Calu3 (cell line): ENCODE measurements at places on chromosomes 3 and 15.

GRCh38 chr3:180383332-180384020 is 218.5 kb upstream of the TTC14 start:
- no peaks in the 10 kb centered on the region for H3K36me3 ChIP-seq
- H3K4me3 ChIP-seq, result no peak overlapping the region
- no peak overlapping the region for H3K27ac ChIP-seq
- peaks cover 9% of the 10 kb centered on the region for H3K4me1 ChIP-seq
- no peaks in the 10 kb centered on the region for H3K27me3 ChIP-seq

DNA sequence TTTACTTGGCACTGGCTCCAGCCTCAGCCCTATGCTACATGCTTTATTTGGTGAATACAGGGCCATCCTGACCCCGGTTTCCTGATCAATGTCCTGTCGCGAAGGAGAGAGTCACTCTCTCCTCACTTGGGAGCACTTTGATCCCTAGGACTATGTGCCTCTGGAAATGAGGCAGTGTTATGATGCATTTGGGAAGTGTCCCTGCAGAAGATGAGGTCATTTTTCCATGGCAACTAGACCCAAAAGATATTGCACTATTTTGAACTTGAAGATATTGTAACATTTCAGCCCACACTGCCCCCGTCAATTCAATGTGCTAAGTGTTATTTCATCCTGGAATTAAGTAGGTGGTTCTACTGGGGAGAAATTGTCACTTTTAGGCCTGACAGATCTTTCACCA is 68.0 kb downstream of the LRRK1 start:
- H3K4me1 ChIP-seq, result peaks cover 20% of the 10 kb centered on the region
- DNase-seq, result no peak
- H3K36me3 ChIP-seq, result no peaks in the 10 kb centered on the region
- H3K27ac ChIP-seq, result no peak overlapping the region
- H3K4me3 ChIP-seq, result no peak overlapping the region
- H3K27me3 ChIP-seq, result no peaks in the 10 kb centered on the region

DNA sequence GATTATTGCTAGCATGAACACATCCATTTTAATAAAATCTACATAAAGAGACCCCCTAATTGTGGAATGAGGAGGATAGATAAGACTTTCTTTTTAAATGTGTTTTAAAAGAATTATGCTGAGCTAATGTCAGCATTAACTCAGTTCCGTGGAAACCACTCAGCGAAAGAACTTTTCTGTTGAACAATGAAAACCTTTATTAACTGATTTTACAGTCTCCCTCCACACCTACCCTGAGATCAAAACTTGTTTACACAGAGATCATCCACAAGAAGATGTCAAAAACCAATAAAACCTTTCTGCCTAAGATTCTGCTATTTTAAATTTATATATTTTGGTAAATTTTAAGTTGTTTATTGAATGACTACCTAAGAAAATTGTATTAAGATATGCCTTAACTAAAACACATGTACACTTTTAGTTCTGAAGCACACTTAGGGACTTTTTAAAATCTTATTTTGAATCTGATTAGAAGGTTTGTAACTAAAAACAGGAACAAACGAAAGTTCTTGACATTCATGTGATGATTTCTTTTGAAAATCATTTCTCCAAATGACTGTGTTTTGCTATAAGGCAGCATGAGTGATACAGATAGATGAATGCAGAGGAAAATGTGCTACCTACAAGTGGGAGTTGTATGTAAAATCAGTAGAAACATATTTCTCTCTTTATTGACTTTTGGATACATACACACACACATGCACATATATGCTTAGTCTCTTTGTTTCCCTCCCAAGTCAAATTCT is 369.0 kb downstream of the UNC13C start:
- no peaks in the 10 kb centered on the region for H3K4me1 ChIP-seq
- no peaks in the 10 kb centered on the region for H3K27me3 ChIP-seq
- H3K27ac ChIP-seq, result no peak overlapping the region
- H3K4me3 ChIP-seq, result no peak overlapping the region
- no peak for DNase-seq

DNA sequence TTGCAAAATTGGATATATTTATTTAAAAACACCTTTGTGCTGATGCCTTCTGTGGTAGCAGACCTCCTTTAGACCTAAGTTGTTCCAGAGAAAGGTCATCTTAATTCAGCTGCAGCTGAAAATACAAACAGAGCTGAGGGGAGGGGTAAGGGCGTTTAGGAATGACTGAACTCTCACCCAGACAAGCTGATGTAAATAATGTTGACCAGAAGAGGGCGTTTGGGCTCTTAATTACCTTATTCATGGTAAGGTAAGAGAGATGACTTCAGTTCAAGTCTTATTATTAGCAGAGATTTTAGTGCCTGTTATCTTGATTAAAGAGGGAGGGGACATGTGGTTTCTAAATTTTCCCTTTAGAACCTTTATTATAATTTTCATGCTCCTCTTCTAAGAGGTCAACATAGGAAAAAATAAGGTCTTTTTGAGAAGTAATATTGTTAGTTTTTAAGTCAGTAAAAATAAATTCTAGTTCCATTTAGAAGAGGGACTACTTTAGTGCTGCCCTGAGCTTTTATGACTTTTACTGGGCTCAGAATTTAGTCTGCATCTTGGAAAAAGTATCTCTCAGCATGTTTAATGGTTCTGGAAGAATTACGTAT is 46.3 kb downstream of the GPR171 start:
- DNase-seq, result peak; percentile 63
- H3K4me3 ChIP-seq, result no peak overlapping the region
- H3K36me3 ChIP-seq, result no peaks in the 10 kb centered on the region
- H3K27me3 ChIP-seq, result no peaks in the 10 kb centered on the region
- H3K27ac ChIP-seq, result no peak overlapping the region

DNA sequence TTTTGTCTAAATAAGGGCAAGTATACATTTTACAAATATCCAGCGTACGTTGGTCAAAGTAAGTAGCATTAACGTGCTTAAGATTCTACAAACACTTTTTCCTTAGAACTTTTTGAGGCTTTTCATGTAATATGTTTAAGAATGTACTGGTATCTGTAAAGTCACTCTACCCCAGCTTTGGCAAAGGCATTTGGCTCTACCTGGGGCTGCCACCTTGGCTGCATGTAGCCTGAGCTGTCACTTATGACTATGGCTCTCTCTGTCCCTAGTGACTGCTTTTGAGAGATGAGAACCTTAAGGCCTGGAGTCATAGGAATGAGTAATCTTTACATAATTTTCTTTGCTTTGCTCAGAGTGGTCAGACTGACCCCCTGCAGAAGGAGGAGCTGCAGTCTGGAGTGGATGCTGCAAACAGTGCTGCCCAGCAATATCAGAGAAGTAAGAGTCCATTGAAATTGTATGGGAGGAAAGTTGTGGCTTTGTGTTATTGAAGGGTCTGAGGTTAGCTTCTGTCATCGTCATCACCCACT is 61.2 kb downstream of the IQGAP1 start:
- peaks cover 54% of the 10 kb centered on the region for H3K36me3 ChIP-seq
- H3K4me1 ChIP-seq, result peaks cover 13% of the 10 kb centered on the region

DNA sequence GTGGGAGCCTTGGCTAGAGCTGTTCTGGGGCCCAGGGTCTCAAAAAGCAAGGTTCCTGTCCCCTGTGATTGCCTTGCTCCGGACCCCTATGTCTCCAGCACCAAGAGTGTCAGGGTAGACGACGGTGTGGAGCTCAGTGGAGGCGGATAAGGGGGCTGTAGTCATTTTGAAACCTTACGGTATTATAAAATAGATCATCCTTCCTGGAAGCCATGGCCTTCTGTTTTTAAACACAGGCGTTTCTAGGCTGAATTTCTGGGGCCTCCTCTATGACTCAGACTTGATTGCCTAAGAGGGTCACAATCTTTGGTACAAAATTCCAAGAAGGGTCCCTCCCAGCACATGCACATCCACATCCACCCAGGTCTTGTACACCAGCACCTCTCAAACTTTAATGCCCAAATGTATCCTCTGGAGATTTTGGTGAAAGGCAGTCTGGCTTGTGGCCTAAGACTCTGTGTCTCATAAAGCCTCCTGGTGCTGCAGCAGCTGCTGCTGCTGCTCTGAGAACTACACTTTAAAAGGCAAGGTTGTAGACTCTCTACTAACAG is 70.5 kb upstream of the XCR1 start:
- H3K27me3 ChIP-seq, result no peaks in the 10 kb centered on the region
- H3K36me3 ChIP-seq, result no peaks in the 10 kb centered on the region
- H3K4me3 ChIP-seq, result no peak overlapping the region
- H3K27ac ChIP-seq, result no peak overlapping the region
- H3K4me1 ChIP-seq, result peaks cover 23% of the 10 kb centered on the region
- DNase-seq, result no peak

DNA sequence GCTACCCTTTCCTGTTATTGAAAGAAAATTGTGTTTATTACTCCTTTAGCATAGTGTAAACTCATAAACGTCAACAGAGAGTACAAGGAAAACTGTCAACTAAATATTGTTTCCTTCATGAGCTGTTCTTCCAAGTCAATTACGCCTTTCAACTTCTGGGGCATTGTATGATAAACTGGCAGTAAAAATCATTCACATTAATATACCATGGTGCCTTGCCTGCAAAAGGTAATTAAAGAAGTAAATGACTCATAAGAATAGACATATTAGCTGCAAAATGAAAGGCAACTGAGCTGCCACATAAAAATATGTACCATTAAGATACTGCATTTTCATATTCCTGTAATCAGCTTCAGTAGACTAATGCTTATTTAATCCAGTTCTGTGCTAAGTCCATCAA is 447.3 kb downstream of the FOXP1 start:
- H3K27me3 ChIP-seq, result no peaks in the 10 kb centered on the region
- no peak overlapping the region for H3K4me3 ChIP-seq
- no peak overlapping the region for H3K27ac ChIP-seq
- peaks cover 4% of the 10 kb centered on the region for H3K36me3 ChIP-seq
- DNase-seq, result no peak

- H3K27me3 ChIP-seq, result no peaks in the 10 kb centered on the region
- no peaks in the 10 kb centered on the region for H3K36me3 ChIP-seq
- DNase-seq, result no peak
- peaks cover 55% of the 10 kb centered on the region for H3K4me1 ChIP-seq
- H3K4me3 ChIP-seq, result no peak overlapping the region
- no peak overlapping the region for H3K27ac ChIP-seq
These were observed 234.7 kb downstream of the NFKBIZ start for GRCh38 chr3:102084006-102084405.

DNA sequence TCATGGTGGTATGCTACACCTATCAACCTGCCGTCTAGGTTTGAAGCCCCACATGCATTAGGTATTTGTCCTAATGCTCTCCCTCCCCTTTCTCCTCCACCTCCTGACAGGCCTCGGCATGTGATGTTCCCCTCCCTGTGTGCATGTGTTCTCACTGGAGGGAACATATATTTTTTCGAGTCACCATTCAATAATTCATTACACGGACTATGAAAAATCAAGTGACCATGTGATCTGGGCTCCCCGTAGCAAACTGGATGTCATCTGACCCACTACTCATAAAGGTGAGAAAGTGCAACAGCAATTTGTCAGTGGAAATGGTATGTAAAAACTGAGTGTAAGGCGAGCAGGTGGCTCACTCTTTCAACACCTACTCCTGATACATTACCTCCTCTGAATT is 224.3 kb upstream of the RASGRP1 start:
- H3K4me1 ChIP-seq, result no peaks in the 10 kb centered on the region
- H3K27ac ChIP-seq, result no peak overlapping the region
- H3K27me3 ChIP-seq, result peaks cover 13% of the 10 kb centered on the region

GRCh38 chr15:52178765-52179164 is 12.4 kb downstream of the GNB5 start:
- DNase-seq, result no peak
- H3K27ac ChIP-seq, result peak overlapping the region; percentile 77
- no peaks in the 10 kb centered on the region for H3K4me1 ChIP-seq
- H3K4me3 ChIP-seq, result peak overlapping the region; percentile 83
- peaks cover 33% of the 10 kb centered on the region for H3K36me3 ChIP-seq

DNA sequence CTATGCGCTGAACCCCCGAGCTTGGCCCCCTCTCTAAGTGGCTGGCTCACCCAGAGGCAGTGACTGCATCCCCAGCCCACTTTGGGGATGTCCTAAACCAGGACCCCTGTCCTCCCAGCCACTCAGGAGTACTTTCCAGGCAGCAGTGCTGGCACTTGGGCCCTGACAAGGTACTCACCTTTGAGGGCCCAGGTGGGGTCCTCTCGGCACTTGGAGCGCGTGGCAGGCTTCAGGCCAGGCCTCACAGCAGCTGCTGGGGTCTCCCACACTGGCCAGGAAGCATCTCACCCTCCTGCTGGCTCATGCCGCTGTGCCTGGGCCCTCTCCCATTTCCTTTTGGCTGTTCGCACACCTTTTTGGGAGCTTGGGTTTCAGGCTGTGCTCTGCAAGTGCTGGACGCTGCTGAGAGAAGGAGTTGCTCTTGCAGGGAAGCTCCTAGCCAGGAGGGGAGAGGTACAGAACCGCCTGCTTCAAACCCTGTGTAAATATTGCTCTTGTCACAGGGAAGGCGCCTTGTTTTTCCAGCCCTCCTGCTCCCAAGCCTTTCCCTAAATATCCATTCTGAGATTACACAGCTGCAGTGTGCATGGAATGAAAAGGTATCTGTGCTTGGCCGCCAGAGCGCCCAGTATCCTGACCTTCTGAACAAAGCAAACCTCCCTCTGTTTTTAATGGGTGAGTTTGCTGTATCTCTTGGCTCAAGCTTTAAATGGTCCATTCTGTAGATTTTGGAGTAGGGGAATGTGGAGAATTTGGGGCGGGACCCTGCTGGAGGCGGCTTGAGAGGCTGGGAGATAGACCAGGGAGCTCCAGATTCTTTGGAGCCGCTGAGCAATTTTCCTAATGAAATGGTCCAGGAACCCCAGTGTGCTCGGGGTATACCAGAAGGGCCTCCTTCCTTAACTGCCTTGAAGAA is 45.6 kb downstream of the DNASE1L3 start:
- H3K4me1 ChIP-seq, result peaks cover 44% of the 10 kb centered on the region
- no peaks in the 10 kb centered on the region for H3K27me3 ChIP-seq
- DNase-seq, result no peak
- H3K27ac ChIP-seq, result no peak overlapping the region
- H3K36me3 ChIP-seq, result peaks cover 59% of the 10 kb centered on the region
- H3K4me3 ChIP-seq, result no peak overlapping the region

GRCh38 chr15:76366714-76367113 is 30.1 kb downstream of the ISL2 start:
- H3K4me3 ChIP-seq, result no peak overlapping the region
- no peaks in the 10 kb centered on the region for H3K36me3 ChIP-seq
- no peak overlapping the region for H3K27ac ChIP-seq
- DNase-seq, result no peak

DNA sequence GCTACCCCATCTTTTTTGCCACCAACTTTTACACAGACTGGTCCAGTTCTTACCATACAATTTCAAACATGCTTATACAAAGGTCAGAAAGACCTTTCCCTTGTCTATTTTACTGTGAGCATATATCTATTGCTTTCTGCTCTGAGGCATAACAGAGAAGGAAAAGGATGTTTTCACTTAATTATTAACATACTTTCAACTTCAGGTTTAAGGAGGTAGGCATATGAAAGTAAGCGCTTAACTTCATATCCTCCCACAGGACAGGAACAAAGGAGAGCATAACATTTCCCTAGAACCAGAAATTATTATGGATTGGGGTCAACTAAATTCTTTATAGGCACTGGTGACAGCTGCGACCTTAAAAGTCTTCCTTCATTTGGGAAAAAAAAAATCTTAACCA is 1.1 kb downstream of the MYEF2 start:
- no peak for DNase-seq
- peaks cover 7% of the 10 kb centered on the region for H3K36me3 ChIP-seq
- H3K27ac ChIP-seq, result no peak overlapping the region
- peak overlapping the region; percentile 73 for H3K4me3 ChIP-seq

GRCh38 chr3:53382106-53382505 is 34.8 kb upstream of the DCP1A start:
- DNase-seq, result no peak
- no peaks in the 10 kb centered on the region for H3K4me1 ChIP-seq
- no peak overlapping the region for H3K27ac ChIP-seq
- H3K36me3 ChIP-seq, result no peaks in the 10 kb centered on the region
- H3K4me3 ChIP-seq, result no peak overlapping the region
- no peaks in the 10 kb centered on the region for H3K27me3 ChIP-seq

GRCh38 chr3:100932491-100932890 is 60.7 kb downstream of the ABI3BP start:
- DNase-seq, result no peak
- H3K4me1 ChIP-seq, result no peaks in the 10 kb centered on the region
- no peak overlapping the region for H3K4me3 ChIP-seq
- H3K27ac ChIP-seq, result no peak overlapping the region
